ENCODE measurements at places on chromosomes 1 and 21. TPM values are rescaled to one million over a fixed set of nuclear protein-coding genes. Genes with fewer than 3 reads are reported as not detected.

Gene NECTIN4
- total RNA-seq, result 2.5 TPM

Gene CLDN17
- total RNA-seq, result not detected

Gene RHOU
- 14.0 TPM for total RNA-seq

Gene TSSK3
- total RNA-seq, result 5.2 TPM

Gene KIRREL1
- total RNA-seq, result 10.5 TPM

Gene TOR3A
- total RNA-seq, result 25.6 TPM

- no peaks in the 10 kb centered on the region for H3K27me3 ChIP-seq
- no peak for DNase-seq
- peak overlapping the region; percentile 14 for H3K4me3 ChIP-seq
- H3K36me3 ChIP-seq, result no peaks in the 10 kb centered on the region
- H3K27ac ChIP-seq, result peak overlapping the region; percentile 25
Measured at GRCh38 chr1:29237852-29238619, 1.7 kb downstream of the PTPRU start.

- no peaks in the 10 kb centered on the region for H3K4me1 ChIP-seq
- no peak overlapping the region for H3K27ac ChIP-seq
- H3K27me3 ChIP-seq, result no peaks in the 10 kb centered on the region
- no peak overlapping the region for H3K4me3 ChIP-seq
- no peaks in the 10 kb centered on the region for H3K36me3 ChIP-seq
Measured at GRCh38 chr1:66637146-66637545, 103.2 kb downstream of the SGIP1 start.

GRCh38 chr1:235290740-235291502 is 37.1 kb downstream of the ARID4B start:
- no peak overlapping the region for H3K27ac ChIP-seq
- no peaks in the 10 kb centered on the region for H3K27me3 ChIP-seq
- no peak overlapping the region for H3K4me3 ChIP-seq
- no peaks in the 10 kb centered on the region for H3K4me1 ChIP-seq

- no peaks in the 10 kb centered on the region for H3K4me1 ChIP-seq
- DNase-seq, result no peak
- H3K27me3 ChIP-seq, result no peaks in the 10 kb centered on the region
- H3K27ac ChIP-seq, result no peak overlapping the region
Measured at GRCh38 chr1:92461364-92462097, 25.2 kb downstream of the GFI1 start.

GRCh38 chr1:41419584-41420295 is 58.5 kb downstream of the FOXO6 start:
- no peaks in the 10 kb centered on the region for H3K27me3 ChIP-seq
- no peak overlapping the region for H3K27ac ChIP-seq
- DNase-seq, result no peak
- no peaks in the 10 kb centered on the region for H3K4me1 ChIP-seq
- no peaks in the 10 kb centered on the region for H3K36me3 ChIP-seq
- no peak overlapping the region for H3K4me3 ChIP-seq
